Hematopoietic multipotent progenitor cell (in vitro differentiated cells): ENCODE measurements at places on chromosomes 4 and X. TPM values are rescaled to one million over a fixed set of nuclear protein-coding genes. Genes with fewer than 3 reads are reported as not detected.

Gene FGFBP1
- not detected for total RNA-seq

Gene ZNF674
- 3.2 TPM for total RNA-seq

Gene VEGFC
- not detected for total RNA-seq

Gene DMD
- total RNA-seq, result 0.54 TPM

DNA sequence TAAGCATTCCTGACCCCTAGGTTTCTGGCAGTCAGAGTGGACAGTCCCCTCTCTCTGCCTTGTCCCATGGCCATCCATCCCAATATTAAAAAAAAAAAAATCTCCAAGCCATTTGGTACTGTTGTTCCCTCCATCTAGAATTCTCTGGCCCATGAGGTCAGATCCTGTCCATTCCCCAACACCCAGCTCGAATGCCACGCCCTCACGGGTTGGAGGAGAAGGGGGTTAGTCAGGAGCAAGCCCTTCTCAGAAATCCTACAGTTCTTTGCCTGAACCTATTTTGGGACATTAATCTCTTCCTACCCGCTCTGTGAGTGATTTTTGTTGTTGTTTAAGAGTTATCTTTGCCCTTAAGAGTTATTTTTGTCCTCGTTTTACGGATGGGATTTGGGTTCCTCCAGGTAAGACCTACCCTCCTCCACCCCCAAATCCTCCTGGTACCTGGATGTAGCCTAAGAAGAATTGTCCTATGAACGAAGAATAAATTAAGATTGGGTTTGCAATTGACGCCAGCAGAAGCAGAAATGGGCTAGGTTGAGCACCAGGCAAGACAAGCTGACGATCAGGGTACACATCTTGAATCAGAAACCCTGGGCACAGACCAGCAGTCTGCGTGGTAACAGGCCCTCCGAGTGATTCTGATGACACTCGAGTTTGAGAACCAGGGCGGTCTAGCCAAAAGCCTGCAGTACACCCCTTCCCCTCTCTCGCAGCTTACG, 977 bp downstream of the RNF175 start:
- no peak for DNase-seq

DNA sequence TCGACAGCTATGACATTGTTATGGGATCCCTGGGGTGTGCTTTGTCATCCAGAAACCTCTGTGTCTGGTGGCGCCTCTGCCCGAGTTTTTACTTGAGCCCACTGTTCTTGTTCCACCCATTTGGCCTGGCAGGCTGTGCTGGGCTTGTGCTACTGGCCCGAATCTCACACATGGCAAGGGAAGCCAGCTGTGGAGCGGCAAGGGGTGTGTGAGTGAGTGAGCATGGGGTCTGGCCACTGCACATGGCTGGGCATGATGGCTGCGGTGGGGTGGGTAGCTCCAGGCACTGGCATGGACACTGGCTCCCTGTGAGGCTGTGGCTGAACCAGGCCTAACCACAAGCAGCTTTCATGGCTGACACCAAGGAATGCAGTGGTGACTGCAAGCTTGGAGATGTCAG, 89.2 kb downstream of the DACH2 start:
- no peak for DNase-seq

DNA sequence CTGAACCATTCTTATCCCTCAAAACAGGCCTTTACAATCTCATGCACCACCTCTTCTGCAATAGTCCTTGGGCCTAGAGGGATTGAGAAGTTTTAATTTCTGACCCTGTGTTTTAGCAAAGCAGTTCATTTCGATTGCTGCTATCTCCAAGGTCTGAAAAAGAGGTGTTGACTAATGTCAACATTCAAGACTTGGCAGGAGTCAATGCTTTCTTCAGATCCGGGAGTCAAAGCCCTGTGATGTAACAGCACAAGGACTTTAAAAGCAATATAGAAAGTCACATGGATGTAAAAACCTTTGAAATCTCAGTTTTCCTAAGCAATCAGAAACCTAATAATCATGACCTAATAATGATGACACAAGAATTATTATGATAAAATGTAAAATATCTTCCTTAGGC, 133.8 kb downstream of the ADAM29 start:
- DNase-seq, result no peak

DNA sequence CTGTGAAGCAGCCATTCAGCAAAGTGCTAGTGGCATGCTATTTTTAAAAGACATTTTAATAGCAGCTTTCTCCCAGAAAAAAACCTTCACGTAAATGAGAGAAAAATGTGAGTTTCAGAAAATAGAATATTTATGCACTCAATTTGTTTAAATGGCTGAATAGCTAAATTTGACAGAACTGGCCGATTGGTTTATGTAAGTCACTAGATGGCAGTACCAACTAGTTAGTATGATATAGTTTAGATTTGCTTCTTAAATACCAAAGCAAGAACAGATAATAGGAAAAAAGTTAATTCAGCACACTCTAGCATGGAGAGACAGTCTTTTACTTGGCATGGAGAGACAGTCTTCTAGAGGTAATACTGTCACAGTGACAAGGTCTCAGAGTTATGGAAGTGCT, 250.1 kb downstream of the SNCA start:
- DNase-seq, result no peak

DNA sequence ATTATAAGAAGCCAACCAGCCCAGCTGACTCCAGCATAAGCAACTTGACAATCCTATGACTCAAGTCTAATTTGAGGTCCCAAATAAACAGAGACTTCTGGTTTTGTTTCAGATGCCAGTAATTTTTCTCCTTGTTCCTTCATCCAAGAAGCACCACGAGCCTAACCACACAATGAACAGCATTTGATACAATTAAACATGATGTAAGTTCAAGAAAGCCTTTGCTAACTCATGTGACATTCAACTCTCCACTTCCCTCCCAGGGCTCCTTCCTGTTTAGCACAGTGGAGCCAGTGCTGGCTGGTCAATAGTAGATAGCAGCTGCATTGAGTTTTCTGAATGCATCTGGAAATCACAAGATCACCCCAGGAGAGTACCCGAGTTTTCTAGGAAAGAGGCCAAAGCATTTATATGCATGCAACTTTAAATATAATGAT, 206.3 kb downstream of the ARHGAP24 start:
- DNase-seq, result no peak

DNA sequence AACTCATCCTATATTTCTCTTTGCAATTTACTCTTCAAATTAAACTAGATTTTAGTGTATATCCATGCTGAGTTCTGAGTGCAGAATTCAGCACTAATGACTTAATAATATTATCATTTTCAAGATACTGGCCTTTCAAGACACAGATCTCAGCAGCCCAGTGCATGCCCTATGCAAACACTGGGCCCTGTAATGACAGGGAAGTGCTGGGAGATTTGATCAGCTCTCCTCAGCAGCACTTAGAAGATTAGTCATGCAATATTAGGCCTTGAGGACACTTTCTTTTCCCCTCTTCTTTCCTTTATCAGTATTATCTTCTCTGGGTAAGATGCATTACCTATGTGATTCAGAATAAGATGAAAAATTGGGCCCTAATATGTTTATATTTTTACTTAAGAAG, 207.1 kb downstream of the PPP3CA start:
- DNase-seq, result no peak

DNA sequence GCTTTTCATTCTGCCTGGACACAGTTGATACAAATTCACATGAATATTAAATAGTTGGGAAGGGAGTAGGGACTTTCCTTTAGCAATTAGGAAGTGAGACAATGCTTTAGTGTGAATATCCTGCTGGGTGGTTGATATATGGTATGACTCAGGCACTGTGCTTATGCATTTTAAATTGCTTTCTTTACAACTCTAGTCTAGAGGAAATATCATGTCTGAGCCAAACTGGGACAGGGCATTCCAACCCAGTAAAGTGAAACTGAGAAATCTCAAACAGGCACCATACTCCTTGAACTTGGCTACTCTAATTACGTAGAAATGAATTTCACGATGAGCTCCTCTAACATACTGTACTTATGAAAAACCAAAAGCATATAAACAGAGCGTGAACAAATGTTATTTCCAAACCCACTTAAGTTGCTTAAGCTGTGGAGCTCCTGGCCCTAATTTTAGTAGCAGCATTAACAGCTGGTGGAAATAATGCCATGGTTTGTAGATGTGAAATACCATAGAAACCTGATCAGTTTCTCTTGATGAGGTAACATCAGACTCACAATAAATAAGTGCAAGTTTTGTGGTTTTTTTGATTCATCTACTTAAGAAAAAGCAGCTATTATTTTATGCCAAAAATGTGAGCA, 242.9 kb upstream of the GK2 start:
- DNase-seq, result no peak
